Fibroblast of villous mesenchyme (primary cell): ENCODE measurements at places on chromosomes 12 and 14.

GRCh38 chr12:79071498-79071897 lies 206.9 kb downstream of the SYT1 start:
- DNase-seq = no peak

- DNase-seq = no peak
Observed at GRCh38 chr12:45337835-45338234, 121.9 kb downstream of the ANO6 start.

- DNase-seq = peak; percentile 5
Observed at GRCh38 chr12:59085690-59086089, 165.4 kb upstream of the LRIG3 start.

DNA sequence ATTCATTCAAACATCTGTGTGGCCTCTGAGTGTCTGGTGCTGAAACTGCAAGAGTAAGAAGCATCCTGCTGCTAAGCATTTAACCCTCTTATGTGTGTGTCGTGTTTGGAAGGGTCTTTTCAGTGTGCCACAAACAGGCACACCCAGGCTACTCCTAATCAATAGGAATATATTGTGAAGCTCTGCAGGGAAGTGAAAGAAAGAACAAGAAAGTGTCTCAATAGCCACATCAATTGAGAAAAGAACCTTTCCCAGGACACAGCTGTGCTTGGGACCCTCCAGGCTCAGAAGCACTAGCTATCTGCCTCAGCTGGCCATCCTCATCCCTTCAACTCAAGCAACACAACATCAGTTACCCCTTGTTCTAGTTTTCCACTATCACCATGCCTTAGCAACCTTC lies 13.4 kb upstream of the KRAS start:
- DNase-seq = no peak

- DNase-seq = no peak
Observed at GRCh38 chr12:64160021-64160710, 61.9 kb downstream of the KICS2 start.

DNA sequence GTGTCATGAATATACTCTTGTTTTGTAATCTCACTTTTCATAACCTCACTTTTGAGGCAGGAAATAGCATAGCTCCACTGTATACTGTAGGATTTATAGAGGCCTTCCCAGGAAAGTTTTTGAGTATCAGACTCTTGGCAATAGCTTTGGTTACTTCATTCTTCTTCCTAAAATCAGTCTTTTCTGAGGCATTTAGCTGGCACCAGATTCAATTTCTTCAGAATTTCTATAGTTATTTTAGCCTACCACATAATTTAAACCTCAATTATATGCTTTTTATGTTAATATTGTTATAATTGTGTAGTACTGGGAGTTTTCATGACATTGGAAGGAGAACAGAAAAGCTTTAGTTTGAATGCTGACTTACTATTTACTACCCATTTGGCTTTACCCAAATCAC lies 322.3 kb upstream of the FAR2 start:
- no peak for DNase-seq

DNA sequence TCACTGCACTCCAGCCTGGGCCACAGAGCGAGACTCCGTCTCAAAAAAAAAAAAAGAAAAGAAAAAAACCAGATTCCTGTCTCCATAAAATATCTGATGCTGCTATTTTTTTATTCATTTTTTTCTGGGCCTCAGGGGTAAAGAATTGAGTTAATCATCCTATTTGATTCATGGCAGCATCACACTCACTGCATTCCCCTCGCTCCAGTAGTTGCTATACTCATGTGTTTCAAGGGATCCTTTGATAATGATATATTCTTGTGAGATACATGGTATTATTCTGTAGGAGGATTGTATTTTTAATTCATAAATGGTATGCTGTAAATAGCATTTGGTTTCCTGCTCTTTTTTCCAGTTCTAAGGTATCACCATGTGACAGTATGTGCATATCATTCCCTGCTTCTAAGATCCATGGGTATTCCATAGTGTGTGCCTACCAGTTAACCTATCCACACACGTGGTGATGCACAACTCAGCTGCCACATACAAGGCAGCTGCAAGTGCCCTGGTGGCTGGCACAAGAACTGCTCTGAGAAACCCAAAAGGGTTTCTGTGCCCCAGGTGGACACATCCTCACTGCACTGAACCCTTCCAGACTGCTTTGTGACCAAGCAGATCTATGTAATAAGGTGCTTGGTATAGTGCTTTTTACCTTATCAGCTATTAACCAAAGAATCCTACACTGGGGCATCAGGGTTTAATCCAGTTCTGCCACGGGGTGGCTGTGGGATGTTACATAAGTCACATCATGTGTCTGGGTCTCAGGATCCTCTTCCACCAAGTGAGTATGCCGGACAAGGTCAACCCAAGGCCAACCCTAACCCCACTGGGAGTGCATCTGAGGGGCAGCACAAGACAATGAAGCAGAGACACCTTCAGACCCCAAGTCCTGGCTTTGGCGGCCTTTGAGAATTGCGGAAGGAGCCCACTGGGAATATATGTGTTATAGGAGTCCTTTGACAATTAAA lies 74.6 kb downstream of the ZFP36L1 start:
- no peak for DNase-seq

DNA sequence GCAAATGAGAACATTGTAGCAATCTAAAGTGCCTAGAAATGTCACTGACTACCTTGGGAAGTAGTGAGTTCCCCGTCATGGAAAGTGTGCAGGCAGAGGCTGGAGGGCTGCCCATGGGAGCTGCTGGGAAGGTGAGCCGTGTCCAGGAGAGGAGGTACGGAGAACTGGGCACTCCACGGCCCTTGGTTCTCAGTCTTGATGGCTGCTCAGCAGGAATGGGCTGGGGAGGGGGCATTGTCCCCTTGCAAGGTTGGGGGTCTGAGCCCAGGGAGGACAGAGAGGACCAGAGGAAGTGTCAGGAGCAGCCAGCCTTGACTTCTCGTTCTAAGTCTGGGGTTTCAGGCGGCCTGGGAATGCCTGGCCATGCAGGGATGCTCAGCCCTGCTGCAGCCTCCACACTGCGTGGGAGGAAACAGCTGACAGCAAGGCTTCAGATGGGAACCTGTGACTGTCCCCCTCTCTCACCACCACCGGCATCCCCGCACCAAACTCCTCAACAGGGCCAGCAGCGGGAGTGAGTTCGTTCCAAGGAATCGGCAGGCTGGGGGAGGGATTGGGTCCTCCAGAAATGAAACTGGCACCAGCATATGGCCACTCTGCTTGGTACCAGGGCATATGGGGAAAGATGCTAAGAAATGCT lies 140.2 kb downstream of the BCL11B start:
- DNase-seq = no peak

DNA sequence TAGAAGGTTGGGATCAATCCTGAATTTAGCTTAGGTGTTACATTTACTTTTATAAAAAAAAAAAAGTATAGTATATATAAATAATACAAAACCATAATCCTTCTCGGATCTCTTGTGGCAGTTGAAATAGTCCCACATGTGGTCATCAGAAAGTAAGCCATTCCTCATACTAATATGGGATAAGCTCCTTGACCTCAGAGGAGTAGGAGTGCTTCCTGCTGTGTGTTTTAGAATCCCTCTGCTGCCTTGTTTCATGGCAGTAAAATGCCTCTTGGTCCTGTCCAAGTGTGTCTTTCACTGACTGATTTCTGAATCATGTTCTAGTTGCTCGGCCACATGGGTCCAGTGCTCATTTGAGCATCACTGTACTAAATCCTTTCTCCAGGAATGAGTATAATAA lies 117.0 kb downstream of the NTN4 start:
- DNase-seq = no peak

- DNase-seq = no peak
Observed at GRCh38 chr14:24441485-24441884, 1.1 kb downstream of the SDR39U1 start.

GRCh38 chr12:71756054-71756690 lies 1.5 kb downstream of the RAB21 start:
- DNase-seq = peak; percentile 24

GRCh38 chr14:79424462-79424861 lies 786.8 kb downstream of the DIO2 start:
- DNase-seq = peak; percentile 26

GRCh38 chr12:111312708-111313107 lies 56.2 kb downstream of the PHETA1 start:
- no peak for DNase-seq

- DNase-seq = no peak
Observed at GRCh38 chr12:130992448-130992847, 38.7 kb downstream of the ADGRD1 start.

- peak; percentile 53 for DNase-seq
Observed at GRCh38 chr12:126483145-126484068, 1418.2 kb downstream of the AACS start.

DNA sequence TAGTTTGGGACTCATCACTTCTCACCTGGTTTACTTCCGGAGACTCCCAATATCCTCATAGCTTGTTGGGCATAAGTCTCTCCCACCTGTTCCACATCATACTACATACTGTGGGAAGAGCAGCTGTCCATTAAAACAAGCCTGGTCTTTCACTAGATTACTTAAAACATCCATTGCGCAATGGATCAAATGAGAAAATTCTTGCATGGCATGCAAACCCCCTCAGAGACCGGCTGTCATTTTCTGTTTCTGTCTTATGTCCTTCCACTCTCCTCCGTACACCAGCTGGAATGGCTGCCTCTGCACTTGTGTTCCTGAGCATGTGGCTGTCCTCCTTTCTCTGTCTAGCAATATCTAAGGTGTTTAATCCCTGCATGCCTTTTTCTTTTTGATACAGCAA lies 265.6 kb downstream of the TMEM117 start:
- no peak for DNase-seq

DNA sequence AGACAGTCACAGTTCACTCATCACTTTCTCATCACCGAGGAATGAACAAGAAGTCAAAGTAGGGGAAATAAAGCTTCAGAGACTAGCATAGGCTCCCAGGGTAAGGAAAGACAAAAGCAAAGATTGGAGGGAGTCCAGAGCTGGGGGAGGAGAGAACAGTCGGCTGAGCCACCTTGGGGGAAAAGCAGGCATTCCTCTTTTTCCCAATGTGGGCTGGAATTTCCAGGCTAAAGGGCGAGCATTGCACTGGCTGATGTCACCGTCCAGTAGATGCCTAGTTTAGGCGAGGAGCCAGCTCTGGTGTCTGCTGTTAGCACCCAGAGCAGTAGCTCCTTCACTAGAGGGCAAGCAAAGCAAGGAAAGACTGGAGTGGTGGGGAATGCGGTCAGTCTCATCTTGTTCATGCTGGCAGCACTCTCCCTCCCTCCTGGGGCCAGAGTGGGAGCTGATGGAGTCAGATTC lies 8.5 kb upstream of the KRT75 start:
- DNase-seq = peak; percentile 26

- peak; percentile 28 for DNase-seq
Observed at GRCh38 chr14:35390577-35391387, 13.8 kb downstream of the NFKBIA start.

DNA sequence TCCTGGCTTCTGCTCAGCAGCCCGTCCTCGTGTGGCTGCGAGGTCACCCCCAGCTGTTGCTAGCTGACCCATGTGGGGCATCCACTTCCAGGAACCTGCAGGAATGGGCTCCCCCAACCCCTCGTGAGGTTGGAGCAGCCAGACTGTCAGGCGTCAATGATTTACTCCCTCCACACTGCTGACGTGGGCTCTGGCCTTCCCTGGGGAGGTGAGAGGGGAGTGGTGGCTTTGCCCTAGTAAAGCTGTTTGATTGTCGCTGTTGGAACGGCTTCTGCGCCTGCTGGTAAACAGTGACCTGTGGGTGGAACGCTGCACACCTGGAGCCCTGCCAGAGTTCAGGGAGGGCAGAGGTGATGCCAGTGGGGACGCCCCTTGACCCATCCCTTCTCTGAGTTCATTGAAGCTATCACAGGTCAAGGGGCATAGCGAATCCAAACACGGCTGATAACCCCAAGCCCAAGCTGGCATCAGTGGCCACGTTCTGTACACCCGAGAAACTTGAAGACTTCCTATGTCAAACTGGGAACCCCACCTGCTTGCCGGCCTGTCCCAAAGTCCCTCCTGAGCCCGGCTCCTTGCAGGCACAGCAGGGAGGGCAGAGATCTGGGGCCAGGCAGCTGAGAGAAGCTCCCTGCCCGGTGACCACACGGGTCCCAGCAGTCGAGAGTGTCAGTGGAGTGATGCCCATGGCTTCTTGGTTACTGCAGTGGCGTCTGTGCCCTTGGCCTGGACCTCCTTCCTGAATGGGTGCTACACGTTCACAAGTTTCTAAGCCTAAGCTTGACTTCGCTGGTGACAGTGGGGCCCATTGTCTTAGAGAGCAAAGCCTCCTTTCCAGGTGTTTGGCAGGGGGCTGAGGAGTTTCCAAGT lies 2.7 kb downstream of the ASPG start:
- no peak for DNase-seq

DNA sequence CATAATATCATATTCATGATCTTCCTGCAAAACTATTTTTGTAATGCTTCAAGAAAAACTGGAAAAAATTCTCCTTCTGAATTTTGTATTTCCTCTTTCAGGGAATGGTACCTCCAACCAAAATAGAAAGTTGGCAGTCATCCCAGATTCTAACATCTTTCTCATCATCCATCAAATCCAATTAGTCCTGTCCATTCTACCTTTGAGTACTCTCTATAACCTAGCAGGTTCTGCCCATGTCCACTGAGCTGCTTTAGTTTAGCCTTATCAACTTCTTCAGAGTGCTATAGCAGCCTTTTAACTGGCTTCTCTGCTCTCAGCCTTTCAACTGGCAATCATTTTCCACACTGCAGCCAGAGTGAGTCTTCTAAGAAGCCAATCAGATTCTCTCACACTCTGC lies 236.2 kb downstream of the AKAP6 start:
- DNase-seq = no peak

DNA sequence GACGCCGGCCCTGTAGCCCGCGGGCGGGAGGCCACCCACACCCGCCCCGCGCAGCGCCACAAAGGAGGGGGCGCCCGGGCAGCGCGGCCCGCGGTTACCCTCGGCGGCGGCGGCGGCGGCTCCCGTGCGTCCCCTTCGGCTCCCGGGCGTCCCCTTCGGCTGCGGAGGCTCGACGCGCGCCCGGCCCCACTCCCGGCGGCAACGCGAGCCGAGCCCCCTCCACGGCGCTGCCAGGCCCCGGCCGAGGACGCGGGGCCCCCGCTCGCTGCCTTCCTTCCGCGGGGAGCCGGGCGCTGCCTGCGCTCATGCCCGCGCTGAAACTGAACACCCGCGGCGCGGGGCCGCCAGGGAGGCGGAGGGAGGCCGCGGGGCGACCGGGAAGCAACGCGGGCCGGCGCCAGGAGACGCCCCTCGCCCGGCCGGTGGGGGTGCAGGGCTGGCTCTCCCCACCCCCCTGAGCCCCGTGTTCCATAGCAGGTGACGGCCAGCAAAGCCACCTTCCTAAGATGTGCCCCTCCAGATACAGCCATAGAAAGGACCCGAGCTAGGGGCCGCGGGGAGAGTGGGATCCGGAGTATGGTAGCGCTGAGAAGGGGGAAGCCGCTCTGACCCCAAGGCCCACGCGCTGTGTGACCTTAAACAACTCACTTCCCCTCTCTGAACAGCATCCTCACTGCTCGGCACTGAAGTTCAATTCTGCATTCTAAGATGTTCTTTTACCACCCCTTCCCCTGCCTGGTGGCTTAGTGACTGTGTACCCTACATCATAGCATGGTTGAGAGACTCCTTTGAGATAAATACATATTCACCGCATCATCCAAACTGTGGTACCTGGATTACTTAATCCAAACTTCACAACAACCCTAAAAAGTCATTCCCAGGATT lies 42.8 kb downstream of the KDM2B start:
- DNase-seq = no peak

GRCh38 chr14:104149617-104150135 lies 11.3 kb downstream of the KIF26A start:
- DNase-seq = peak; percentile 51

- DNase-seq = peak; percentile 49
Observed at GRCh38 chr12:95943330-95943842, at the start of gene AMDHD1. AMDHD1 (plus strand) TSS chr12:95943331; CDS start chr12:95943399, 68 bp downstream.
